ENCODE measurements at places on chromosomes 4 and X.
A peak's percentile ranks its signal among the peaks of the same experiment; 100 is the strongest.

DNA sequence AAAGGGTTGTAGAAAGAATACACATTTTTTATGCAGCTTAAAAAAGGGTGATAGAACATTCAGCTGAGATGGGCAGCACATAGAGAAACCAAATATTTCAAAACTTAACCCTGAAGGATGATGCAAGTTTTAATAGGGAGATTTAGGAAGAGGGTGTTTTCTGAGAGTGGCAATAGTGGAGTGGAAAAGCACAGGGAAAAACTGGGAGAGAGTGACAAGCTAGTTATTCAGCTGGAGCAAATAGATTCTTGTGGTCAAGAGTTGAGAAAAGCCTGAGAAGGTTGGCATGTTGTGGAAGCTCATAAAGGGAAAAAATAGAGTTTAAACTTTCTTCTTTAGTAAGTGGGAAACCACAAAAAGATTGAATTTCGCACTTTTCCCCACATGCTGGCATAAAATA, 359.6 kb upstream of the PITX2 start:
- no peak for DNase-seq

DNA sequence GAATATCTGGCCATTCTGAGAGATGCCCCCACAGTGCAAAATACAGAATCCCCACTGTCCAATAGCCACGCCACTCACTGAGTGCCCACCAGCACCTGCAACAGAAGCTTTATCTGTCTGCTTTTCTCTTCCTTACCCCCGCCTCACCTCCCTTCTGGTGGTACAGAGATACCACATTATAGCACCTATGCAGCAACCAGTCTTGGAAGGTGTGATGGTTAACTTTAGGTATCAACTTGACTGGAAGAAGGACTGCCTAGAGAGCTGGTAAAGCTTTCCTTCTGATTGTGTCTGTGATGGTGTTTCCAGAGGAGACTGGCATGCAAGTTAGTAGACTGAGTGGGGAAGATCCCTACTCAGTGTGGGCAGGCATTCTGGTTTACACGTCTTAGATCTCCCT, 61.8 kb upstream of the TXK start:
- no peak for DNase-seq

- no peak for DNase-seq
Measured at GRCh38 chr4:18859468-18859867, 837.9 kb upstream of the LCORL start.

DNA sequence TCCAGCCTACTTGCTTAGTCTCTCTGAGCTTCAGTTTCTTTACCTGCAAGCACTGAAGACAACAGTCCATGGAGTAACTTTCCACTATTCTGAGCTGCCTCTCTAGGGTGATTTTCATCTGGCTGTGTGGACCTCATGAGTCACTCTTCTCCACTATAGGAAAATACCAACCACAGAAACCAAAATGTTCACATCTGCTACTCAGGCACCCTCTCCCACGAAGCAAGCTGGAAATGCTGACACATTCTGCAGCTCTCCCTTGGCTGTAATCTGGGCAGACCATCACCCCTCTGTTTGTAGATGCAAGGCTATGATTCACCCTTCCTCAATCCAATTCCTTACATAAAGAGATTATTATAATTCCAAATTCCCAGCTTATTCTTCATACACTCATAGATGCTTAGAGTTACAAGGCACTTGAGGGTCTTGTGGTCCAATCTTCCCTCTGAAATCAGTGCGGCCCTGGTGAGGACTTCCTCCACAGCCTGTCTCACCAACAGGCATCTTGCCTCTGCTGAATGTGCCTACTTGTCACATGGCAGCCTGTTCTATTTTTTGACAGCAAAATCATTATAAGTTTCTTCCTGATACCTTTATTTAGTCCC, 97.0 kb upstream of the LNX1 start:
- DNase-seq: no peak

GRCh38 chr4:54942721-54943120, 182.7 kb downstream of the KDR start:
- DNase-seq: no peak

DNA sequence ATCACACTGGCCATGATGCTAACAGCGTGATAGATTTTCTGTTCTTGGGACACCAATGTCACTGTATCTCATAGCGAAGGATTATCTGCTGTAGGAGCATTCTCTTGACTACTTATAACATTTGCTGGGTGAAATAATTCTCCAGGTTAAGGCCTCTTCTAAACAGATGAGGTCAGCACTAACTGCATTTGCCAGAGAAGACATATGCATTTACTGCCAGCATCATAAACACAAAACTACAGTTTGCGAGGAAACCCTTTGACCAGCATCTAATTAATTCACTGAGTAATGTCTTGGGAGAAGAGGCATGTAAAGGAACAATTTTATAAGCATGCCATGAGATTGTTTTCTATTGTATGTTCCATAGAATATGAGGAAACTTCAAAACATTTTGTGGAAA, 13.9 kb downstream of the TBC1D1 start:
- DNase-seq: no peak

DNA sequence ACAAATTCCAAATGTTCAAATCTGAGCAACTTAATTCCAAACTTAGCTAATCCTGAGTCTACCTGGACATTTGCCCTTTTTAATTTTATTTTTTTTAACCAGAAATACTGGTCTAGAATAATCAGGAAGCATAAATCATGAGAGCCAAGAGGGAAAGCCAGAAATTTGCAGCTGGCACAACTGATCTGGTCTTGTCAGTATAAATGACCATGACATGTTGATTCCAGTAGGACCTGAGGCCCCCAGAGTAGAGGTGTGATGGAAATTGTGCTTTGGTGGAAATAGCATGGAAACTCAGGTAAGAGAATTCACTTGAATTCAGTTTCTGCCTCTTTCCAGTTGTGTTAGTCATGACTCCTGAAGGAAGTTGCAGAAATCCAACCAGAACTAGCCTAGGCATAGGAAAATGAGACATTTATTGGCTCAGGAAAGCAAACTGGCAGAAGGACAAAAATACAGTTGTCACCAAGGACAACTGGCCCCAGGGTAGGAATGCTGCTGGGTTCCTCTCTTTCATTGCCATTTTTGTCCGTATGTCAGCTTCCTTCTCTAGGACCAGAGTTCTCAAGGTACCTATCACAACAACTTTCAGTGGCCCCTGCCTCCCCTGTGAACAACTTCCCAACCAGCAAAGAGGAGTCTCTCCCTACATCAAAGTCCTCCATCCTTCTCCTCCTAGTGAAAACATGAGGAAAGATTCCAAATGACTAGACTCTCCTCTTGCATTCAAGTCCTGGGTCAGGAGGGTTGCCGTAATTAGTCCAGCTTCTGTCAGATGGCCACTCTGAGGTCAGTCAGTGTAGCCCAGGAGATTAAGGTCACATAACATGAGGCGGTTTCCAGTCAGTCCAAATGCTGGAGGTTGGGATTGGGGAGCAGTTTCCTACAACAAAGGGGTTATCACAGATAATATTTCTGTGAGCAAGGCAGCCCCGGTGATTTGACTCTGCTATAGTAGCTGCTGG, 29.3 kb upstream of the MYOZ2 start:
- no peak for DNase-seq

DNA sequence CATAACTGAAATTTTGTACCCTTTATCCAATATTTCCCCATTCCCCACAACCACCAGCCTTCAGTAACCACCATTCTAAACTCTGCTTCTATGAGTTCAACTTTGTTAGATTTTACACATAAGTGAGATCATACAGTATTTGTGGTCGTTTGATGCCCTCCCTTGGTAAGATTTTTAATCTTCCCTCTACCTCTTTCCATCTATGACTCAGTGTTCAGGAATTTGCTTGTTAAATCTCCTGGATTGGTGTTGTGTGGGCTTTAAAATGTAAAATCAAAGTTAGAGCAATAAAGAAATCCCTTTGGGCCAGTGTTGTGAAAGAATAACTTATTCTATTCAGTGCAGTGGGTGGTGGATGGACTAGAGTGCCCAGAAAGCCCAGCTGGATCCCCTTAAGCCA, 37.4 kb downstream of the SLC16A2 start:
- no peak for DNase-seq

DNA sequence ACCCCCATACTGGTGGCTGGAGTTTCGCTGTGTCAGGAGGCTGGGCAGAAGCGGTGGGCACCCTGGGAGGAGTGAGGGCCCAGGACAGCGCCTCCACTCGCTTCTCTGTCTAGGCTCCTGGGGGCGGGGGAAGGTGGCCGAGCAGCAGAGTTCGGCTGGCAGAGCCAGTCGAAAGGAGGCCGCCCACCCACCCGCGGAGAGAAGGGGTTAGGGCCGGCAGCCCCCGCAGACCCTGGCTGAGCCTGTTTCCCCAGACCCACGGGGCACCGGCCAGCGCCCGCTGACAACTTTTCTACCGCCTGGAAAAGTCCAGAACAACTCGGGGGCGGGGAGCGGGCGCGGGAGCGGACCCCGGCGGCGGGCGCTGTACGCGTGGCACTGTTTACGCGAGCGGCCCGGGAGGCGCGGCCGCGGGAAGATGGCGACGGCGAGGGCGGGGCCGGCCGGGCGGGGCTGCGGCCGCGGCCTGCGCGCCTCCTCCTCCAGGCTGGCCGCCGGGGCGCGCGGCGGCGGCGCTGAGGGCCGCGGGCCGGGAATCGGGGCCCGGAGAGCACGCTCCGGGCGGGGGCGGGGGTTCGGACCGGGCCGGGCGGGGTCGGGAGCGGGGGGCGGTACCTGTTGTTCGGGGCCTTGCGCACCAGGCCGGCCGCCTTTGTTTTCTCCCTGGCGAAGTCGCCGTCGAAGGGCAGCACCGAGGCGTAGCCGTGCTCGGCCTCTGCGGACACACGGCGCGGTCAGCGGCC, 628 bp downstream of the MXD4 start:
- DNase-seq: peak; percentile 68

DNA sequence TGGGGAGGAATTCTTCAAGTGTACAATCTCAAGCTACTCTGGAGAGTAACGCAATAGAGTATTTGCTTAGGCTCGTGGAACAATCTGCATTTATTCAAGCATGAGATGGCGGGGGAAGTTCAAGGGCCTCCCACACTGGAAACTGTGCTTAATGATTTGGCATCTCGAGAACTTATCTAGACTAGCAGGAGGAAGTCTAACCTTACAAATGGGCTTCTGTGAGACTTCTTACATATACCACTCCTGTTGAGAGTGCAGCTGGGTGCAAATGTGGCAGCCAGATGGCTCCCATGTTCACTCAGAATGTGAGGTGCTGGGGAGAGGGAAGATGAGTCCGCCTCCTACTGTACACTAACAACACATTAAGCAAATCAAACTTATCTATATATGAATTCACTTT, 29.3 kb upstream of the PTPN13 start:
- DNase-seq: no peak

DNA sequence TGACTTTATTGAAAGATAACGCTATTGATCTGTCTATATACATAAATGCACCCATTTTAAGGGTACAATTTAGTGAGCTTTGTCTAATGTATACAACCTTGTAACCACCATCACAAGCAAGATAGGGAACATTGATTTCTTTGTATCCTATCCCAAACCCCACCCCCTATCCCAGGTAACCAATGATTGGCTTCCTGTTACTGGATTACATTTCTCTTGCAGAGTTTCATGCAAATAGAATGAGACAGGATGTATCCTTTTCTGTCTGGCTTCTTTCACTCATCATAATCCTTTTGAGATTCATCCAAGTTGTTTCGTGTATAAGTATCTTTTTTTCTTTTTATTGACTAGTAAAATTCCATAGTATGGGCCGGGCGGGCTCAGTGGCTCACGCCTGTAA, 1.6 kb upstream of the GRIPAP1 start:
- no peak for DNase-seq

DNA sequence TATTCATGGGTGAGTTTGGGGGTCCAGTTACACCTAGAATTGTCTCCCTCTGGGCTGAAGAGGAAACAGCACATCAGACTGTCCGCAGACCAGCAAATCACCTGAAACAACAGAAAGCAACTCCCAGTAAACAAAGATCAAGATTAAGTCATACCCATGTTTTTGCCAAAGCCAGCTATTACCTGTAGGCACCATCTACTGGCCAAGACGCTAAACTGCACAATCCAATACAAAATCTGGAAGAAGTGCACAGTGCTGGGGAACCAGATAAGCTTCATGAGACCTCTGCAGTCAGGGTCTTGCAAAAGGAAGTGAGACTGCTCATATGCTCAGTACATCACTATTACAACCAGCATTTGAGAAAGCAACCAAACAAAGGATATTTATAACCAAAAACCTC, 157.5 kb upstream of the ITM2A start:
- no peak for DNase-seq

- no peak for DNase-seq
Measured at GRCh38 chrX:40933706-40934425, 151.4 kb upstream of the USP9X start.

DNA sequence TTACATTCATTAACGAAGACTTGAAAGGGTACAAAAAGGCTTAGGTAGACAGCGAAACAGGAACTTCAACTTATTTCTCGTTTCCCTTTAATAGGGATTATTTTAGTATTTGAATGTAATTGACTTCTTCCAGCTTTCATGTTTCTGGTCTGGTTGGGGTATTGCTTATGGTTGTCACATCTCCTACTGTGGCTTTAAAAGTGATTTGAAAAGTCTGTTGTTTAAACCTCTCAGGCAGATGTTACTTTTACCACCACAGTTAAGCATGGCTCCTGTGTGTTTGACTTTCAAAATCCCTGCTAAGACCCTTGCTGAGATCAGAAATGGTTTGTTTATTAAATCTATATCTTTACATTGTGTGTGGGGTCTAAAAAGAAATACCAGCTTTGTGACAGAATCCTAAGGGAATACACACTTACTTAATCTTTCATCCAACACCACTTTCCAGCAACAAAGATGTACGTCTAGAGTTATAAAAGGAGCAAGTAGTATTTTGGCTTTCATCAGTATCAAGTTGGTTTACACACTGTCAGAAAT, 661.2 kb downstream of the FAT4 start:
- DNase-seq: no peak

DNA sequence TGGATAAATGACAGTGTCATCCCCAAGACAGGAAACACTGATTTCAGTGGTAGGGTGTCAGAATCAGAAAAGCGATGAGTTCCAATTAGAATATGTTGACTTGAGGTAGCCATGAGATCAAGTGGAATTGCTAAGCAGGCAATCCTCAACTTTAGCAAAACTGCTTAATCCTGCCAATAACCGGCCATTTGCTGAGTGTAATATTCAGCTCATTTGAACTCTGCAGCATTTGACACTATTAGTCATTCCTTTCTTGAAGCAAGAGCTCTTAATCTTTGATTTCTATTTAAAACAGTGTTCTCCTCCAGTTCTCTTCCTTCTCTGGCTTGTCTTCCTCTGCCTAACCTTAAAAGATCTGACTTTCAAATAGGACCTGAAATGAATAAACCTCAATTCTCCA, 68.7 kb upstream of the DCLK2 start:
- DNase-seq: no peak

Measured in left forelimb (tissue), 1 donor.